ENCODE measurements at places on chromosomes 4 and X.

DNA sequence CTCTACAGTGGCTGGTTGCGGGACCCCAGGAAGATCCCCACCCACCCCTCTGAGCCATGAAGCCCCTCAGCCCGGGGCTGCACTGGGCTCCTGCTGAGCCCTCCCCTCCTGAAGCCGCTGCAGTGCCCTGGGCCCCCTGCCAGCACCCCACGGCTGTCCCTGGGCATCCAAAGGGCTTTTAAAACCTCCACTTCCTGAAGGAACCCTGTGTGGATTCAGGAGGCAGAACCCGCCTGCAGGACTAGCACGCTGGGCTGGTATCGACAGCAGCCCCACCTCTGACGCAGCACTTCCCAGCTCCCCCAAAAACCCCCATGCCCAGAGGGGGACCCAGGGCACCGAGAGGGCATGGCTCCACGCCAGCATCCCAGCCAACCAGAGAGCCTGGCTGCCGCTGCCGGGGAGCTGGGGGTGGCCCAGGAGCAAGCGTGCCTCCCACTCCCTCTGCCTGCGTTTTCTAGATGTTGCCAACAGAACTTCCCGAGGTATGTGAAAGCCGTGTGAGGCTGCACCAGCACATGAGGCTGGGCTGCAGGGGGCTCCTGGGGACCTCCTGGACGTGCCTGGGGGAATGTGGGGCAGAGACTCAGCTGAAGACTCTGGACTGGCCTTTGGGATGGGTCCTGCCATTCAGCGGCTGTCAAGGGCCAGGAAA lies 6.3 kb downstream of the MXD4 start:
- DNase-seq, result no peak

DNA sequence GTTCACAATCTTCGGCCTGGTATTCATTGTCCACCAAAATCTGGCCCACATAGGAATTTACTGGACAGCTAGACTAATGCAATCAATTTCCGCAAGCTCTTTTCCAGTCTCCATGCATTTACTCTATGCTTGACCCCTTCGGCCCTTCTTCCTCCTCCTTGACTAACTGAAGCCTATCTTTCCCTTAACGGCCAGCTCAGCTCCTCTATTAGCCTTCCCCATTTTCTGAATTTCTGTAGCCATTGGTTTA lies 1.2 kb upstream of the PHKA2 start:
- DNase-seq, result no peak

DNA sequence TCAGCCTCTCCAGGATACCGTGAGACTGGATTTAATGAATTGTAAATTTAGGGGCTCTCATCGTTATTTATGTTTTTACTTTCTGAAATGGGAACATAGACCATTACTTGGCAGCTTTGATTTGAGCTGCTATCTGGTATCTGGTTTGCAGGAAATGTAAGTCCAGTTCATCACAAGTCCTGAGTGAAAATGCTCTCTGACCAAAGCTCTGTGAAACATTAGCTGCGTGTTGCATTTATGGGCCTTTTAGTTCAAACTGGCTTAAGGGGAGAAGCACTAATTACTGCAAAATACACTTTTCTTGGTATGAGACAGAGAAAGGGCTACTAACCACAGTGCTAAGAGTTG lies 420 bp downstream of the CC2D2A start:
- peak; percentile 33 for DNase-seq

- DNase-seq, result peak; percentile 66
Measured at GRCh38 chr4:41887821-41888686, 47.2 kb upstream of the TMEM33 start.

- DNase-seq, result peak; percentile 10
Measured at GRCh38 chr4:146450524-146450923, 71.2 kb downstream of the SLC10A7 start.

- no peak for DNase-seq
Measured at GRCh38 chr4:185920691-185921260, 108.8 kb upstream of the SORBS2 start.

Measured in GM23248 (cell line).